ENCODE measurements at places on chromosomes 6 and 20.

DNA sequence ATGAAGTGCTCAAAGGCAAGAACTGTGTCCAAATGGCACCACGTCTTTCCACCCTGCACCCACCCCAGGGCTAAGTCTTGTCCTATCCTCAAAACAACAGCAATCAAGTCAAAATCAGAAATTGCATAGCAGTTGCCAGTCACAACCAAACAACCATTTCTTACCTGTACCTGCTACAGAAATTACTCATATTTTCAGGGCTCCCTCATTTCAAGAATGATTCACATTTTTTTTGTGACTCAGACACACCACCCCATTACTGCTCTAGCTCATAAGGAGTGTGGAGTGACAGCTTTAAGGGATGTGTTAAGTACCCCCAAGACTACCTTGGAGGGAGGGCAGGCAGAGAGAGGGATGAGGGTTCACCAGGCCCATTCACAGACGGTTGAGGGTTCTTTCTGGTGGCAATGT lies 111.7 kb downstream of the TRERF1 start:
- no peak for DNase-seq

DNA sequence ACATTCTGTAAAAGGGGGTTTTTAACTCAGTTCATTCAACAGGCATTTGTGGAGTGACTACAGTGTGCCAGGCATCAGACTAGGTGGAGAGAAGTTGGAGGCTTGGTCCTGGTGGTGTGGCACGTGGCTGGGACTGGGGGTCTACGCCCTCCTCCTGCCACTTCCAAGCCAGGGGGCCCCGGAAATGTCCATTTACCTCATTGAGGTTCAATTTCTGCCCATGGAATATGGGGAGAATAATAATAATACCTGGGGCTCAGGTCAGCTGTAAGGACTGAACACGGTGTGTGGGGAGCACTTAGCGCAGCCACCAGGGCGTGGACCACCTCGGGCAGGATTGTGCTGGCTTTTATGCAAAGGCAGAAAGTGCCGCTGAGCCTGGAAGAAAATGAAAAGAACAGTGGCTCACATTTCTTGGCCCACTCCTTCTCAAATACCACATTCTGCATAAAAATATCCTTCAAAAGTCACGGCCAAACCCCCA lies 229.4 kb downstream of the ANKRD60 start:
- no peak for DNase-seq

DNA sequence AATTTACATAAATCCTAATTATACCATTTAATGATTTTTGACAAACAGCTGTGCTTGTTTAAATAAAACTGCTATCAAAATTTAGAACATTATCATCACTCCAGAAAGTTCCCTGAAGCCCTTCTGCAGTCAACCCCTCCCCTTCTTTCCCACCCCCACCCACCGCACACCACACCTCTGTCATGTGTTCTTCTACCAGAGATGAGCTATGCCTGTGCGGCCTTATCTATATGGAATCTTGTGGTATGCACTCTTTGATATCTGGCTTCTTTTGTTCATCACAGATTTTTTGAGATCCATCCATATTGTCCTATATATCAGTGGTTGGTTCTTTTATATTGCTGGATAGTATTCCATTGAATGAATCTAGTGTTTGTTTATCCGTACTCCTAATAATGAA lies 7.2 kb downstream of the MYLIP start:
- DNase-seq, result no peak

- DNase-seq, result no peak
Observed at GRCh38 chr6:9708600-9708999, 706.3 kb downstream of the TFAP2A start.

GRCh38 chr20:20971810-20972209 lies 134.3 kb downstream of the LINC00237 start:
- no peak for DNase-seq

GRCh38 chr6:133290930-133291329 lies 49.8 kb downstream of the EYA4 start:
- no peak for DNase-seq

- no peak for DNase-seq
Observed at GRCh38 chr20:44028003-44028730, 113.5 kb downstream of the TOX2 start.

DNA sequence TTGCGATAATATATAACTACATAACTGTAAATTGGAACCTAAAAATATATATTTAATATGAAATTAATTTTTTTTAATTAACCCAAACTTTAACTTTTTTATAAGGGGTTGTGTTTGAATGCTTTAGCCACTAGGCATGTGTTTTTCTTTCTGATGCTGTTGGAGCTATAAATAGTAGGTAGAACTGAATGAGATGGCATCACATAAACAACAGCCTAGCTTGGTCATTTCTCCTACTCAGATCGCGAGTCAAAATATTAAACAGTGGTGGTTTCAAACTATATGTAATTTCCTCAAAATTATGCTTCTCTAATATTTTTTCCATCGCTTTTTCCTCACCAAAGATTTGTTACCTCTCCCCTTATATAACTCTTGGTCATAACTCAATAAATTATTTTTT lies 243.2 kb downstream of the ARID1B start:
- peak; percentile 11 for DNase-seq

- DNase-seq, result no peak
Observed at GRCh38 chr20:38985603-38986170, 23.5 kb downstream of the DHX35 start.

DNA sequence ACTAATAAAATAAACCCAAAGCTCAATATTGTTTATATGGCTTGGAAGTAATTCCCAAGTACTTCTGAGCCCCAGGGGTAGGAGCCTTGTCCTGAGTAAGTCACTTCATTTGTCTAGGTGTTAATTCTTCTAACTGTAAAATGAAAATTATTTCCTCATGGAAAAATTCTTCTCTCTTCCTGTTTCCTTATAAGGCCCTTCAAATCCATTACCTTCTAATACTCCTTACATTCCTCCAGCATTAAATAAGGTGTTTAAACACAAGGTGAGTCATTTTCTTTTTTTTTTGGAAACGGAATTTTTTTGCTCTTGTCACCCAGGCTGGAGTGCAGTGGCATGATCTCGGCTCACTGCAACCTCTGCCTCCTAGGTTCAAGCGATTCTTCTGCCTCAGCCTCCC lies 41.9 kb downstream of the PRR18 start:
- DNase-seq, result no peak

DNA sequence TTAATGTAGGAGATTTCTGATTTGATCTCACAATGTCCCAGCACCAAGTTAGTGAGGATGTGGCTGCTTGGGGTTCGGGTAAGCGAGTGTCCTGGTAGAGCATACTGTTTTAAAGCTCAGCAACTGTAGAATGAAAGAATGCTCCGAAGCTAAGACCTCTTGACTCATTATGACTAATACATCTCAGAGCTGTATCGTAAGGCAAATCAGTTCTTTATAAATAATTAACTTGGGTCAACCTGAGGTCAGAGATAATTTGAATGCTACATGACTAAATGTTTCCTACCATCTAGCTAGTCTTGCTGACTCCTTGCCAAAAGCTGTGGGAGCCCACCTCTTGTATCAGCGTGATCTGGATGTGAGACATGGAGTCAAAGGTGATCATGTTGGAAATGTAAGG lies 128.8 kb upstream of the PDE7B start:
- no peak for DNase-seq

DNA sequence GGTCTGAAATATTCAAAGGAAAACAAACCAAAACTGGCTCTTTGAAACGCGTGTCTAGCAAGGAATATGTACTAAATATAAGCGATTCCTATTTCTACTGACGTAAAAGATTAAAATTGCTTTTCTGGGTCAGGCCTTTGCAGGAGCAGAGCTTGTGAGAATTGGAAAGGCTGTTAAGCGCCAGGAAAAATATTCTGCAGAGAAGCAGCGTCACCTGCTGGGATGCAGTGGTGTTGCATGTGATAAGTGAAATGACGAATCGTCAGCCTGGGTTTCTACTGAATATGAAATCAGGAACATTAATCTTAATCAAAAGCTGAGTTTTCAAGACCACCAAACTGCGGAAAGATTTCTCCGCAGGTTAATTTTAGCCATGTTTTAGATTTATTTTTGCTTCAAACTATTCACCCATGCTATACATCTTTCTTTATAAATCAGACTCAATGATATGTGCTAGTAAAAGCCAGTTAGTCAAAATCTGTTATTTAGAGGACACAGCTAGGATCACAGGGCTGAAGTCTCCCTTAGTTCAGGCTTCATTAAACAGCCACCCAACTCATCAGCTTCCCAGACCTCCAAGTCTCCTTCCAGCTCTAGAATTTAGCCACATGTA lies 67.4 kb downstream of the ALDH8A1 start:
- peak; percentile 16 for DNase-seq

DNA sequence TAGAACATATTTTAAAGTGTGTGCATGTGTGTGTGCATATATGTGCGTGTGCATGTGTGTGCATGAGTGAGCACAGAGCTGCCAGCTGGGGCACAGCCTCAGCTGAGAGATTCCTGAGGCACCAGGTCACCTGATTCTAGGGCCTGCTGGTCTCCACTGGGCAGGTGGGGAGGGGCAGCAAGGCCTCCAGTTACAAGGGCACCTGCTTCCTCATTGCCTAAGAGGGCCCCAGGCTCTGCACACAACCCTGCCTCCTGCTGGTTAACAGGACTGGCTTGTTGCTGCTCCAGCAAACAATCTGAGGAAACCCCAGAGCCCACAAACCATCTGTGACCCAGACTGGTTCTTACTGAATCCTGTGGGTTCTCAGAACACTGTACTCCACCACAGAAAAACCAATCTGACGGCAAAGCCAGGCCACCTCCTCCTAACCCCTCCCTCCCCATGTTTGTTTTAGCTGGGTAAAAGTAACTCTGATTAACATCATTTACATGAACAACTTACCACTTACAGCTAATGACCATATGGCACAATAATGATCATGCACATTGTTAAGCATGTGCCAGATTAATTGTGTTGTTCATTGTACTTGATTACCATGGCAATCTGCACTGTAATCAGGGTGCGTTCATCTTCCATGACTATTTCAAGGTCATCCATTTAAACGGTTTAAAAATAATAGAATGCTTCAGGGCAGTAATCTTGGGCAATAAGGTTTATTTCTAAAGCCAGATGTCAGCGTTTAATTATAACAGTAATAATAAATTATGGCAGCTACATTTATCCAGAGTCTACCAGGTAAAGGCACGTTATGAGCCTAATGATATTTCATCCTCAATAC lies 23.1 kb upstream of the UBE2J1 start:
- peak; percentile 84 for DNase-seq

DNA sequence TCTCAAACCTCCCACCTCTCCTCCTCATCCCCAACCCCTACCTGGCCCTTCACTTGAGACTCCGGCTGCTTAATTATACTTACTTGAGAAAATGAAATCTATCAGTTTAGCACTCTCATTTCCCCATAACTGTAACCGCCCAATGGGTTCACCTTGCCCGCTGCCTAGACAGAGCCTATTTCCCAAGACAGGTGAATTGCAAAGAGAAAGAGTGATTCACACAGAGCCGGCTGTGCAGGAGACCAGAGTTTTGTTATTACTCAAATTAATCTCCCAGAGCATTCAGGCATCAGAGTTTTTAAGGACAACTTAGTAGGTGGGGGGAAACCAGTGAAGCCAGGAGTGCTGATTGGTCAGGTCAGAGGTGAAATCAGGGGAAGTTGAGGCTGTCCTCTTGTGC lies 301.4 kb upstream of the CDYL start:
- no peak for DNase-seq

- peak; percentile 12 for DNase-seq
Observed at GRCh38 chr20:52242237-52243230, 51.0 kb upstream of the ZFP64 start.

DNA sequence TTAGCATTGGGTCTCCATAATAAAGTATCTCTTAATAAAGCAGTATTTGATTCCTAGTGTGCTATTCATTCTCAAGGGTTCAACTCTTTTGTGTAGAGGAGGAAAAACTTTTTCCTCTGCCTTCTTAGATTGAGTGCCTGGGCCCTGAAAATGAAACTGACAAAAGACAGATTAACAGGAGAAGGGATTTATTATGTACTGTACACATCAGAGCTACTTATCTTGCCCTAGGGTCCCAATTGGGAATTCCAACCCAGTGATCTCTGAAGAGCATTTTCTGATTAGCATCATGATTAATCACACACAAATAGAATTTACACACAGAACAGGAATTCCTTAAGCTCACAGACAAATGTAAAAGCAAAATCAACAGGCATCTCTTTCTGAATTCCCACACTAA lies 128.9 kb downstream of the CD164 start:
- no peak for DNase-seq

DNA sequence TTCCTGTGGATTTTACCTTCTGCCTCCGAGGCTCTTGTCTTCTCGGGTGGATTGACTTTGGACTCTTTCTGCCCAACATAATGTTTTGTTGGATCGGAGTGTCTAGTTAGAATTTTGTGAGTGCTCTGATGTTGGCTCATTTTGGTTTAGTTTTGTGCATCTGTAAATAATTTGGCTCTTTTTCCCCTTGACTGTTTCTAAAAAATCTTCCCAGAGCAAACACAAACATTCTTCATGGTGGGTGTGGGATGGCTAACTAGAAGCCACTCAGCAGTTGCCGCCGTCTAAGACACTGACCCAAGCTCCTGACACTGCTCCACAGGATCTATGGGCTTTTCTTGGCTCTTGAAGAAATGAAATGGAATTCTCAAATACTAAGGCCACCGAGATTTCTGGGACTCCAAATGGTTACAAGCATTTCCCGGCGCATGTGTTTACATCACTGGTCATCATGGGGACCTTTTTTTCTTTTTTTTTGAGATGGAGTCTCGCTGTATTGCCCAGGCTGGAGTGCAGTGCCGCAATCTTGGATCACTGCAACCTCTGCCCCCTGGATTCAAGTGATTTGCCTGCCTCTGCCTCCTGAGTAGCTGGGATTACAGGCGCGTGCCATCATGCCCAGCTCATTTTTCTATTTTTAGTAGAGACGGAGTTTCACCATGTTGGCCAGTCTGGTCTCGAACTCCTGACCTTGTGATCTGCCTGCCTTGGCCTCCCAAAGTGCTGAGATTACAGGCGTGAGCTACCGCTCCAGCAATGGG lies 92.0 kb upstream of the FRMD1 start:
- DNase-seq, result no peak

- DNase-seq, result no peak
Observed at GRCh38 chr6:130421585-130421984, 55.8 kb downstream of the TMEM200A start.

DNA sequence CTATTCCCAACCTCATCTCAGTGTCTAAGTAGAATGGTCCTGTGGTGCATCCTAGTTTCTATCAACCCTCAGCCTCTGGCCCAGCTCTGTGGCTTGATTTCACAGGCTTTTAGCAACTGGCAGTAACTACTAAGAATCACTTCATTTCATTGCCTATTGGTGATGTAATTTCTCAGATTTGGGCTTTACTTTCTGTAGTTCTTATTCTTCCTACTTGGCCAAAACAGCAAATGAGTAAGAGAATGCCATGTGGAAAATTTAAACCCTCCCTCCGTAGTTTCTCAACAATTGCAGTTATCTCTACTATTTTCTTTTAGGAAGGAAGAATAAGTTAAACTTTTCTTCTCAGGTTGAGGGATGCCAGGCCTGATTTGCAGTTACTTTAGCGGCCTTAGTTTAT lies 387.3 kb downstream of the CDKAL1 start:
- no peak for DNase-seq

- peak; percentile 14 for DNase-seq
Observed at GRCh38 chr20:46204594-46205186, 86.6 kb downstream of the CD40 start.

DNA sequence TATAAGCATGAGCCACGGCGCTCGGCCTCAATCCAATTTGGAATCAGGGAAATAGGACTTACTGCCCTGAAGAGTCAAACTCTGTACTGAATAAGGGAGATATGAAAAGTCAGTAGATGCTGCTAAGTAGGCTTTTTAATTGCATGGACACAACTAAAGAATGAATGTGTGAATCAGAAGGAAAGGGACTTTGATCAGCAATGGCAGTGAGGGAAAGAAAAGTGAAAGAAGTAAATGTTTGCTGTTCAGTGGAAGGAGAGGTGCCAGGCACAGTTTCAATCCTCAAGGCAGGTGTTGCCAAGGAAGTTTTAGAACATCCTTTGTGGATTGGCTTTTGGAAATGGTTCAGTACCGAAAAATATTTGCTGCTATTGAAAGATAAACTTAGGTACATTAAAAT lies 62.2 kb upstream of the GCM1 start:
- no peak for DNase-seq
